Skin of body (tissue), 3 donors: ENCODE measurements at places on chromosomes 5 and 9.

DNA sequence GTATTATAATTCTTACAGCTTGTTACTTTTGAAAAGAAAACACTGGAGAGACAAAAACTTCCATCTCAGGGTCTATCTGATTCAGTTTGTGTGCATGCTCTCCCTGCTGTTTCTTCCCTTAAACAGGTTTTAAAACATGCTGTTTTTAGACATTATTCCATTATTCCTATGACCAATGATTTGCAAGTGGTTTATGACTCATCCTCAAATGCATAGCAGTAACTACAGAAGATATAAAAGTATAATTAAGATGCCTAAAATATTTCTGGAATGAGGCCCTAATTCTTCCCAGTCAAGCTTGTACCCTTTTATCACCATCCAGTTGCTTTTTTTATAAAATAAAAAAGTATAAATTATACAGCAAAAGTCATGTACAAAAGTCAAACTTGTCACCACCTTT lies 3.7 kb downstream of the DTWD2 start:
- DNase-seq: no peak

GRCh38 chr9:20508242-20508641 lies 114.1 kb downstream of the MLLT3 start:
- DNase-seq: no peak

- no peak for DNase-seq
Measured at GRCh38 chr5:115435065-115435777, 109.4 kb downstream of the FEM1C start.

DNA sequence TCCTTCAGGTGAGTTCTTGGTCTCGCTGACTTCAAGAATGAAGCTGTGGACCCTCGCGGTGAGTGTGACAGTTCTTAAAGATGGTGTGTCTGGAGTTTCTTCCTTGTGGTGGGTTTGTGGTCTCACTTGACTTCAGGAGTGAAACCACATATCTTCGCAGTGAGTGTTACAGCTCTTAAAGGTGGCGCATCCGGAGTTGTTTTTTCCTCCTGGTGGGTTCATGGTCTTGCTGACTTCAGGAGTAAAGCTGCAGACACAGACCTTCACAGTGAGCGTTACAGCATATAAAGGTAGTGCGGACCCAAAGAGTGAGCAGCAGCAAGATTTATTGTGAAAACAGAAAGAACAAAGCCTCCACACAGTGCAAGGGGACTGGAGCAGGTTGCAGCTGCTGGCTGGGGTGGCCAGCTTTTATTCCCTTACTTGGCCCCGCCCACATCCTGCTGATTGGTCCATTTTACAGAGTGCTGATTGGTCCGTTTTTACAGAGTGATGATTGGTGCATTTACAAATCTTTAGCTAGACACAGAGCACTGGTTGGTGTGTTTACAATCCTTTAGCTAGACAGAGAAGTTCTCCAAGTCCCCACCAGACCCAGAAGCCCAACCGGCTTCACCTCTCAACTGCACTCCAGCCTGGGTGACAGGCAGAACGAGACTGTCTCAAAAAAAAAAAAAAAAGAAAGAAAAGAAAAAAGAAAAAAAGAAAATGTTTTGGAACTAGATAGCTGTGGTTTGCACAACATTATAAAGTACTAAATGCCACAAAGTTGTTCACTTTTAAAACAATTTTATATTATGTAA lies 9.1 kb upstream of the ERMP1 start:
- DNase-seq: no peak

- DNase-seq: no peak
Measured at GRCh38 chr5:115084246-115084793, 85.4 kb downstream of the TRIM36 start.

DNA sequence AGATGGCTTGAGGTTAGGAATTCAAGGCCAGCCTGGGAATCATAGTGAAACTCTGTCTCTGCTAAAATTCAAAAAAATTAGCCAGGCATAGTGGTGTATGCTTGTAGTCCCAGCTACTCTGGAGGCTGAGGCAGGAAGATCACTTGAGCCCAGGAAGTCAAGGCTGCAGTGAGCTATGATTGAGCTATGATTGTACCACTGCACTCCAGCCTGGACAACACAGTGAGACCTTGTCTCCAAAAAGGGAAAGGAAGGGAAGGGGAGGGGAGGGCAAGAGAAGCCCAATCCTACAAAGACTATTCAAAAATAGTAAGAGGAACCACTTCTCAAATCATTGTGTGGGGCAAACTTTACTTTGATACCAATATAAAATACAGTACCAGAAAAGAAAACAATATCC lies 11.2 kb downstream of the SEMA4D start:
- DNase-seq: no peak
